ENCODE measurements at places on chromosomes 12 and 14.

DNA sequence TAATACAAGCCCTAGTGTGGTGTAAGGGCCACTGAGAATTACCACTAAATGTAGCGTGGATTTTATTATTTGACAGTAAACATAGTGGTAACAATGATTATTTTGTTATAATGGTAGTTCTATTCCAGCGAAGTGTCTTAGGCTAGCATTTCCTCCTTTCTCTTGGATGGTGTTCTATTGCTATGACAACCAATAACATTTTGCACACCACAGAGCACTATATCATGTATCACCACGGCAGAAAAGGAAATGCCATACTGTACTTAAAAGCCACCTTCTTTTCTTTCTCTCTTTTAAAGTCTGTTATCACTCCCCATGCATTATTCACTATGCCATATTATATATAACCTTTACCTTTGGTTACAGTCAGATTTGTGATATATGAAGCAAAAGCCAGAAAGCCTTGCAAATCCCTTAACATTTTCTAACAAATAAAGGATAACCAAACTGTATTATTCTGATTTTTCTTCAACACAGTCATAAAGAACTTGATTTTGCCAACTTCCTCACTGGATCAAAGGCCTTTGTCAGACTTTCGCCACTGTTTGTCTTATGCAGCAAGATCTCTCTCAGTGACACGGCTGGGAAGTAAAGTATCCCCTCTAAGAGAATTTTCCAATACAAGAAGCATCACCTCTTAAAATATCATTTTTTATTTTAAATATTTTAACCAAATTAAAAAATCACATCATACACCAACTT, 195.8 kb downstream of the FOXN3 start:
- no peak for DNase-seq

DNA sequence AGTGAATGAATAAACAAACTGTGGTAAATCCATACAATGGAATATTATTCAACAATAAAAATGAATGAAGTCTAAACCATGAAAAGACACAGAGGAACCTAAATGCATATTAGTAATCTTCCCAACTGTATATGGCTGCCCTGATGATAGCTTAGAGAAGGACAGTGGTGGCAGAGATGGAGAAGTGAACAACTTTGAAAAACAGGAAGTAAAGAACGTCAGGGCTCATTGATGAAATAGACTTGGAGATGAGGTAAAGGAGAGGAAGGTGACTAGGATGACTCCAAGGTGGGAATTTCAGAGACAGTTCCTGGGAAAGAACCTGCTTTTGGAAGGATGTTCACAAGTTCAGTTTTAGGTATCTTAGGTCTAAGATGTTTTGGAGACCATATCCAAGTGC, 36.3 kb upstream of the NT5DC3 start:
- DNase-seq = no peak

DNA sequence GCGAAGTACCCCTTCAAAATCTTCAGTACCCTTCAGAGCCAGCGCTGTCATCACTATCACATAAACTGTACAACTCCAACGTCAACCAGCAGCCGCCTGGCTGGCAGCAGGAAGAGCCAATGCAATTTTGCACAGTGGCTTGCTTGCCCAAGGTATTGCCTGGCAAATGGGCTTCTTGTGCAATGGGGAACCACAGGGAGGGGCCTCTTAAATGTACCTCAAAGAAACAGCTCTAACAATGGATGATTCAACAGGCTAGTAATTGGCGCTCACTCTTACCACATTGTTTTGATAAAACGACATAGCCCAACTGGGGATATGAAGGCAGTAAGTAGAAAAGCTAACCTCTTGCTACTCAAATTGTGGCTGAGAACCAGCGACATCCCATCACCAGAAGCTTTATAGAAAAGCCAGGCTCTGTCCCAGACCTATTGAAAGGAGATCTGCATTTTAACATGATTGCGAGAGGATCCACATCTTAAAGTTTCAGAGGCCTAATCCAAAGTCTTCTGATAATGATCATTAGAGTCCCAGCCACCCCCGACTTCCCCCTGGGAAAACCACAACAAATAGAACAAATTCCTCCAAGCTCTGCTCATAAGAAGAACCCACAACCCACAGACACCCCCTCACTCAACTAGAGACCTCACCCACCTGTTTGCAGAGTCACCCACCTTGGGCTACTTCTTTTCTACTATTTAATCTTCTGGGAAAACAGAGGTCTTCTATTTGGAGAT, 125.3 kb upstream of the HIF1A start:
- DNase-seq = no peak

DNA sequence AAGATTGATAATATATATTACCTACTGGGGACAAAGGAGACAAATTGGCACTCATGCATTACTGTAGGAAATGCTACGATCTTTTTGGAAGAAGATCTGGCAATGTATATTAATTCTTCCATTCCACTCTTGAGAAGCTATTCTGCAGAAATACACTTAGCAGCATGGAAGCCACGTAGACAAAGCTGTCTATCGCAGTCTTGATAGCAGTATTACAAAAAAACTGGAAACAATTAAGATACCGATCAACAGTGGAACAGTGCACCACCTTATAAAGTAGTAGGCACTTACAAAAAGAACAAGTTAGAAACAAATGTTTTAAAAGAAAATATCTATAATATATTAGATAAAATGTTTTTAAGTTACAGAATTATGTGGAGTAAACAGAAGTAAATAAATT, 87.2 kb downstream of the ABCD2 start:
- DNase-seq = no peak
